ENCODE measurements at places on chromosomes 2 and 18.

GRCh38 chr2:178718988-178719387, 88.2 kb downstream of the TTN start:
- no peak for DNase-seq

- no peak for DNase-seq
Measured at GRCh38 chr2:147425437-147426029, 419.3 kb upstream of the ACVR2A start.

- DNase-seq: peak; percentile 64
Measured at GRCh38 chr2:101113441-101114267, 37.5 kb downstream of the TBC1D8 start.

GRCh38 chr2:74741629-74742028, 87.6 kb downstream of the SEMA4F start:
- no peak for DNase-seq

DNA sequence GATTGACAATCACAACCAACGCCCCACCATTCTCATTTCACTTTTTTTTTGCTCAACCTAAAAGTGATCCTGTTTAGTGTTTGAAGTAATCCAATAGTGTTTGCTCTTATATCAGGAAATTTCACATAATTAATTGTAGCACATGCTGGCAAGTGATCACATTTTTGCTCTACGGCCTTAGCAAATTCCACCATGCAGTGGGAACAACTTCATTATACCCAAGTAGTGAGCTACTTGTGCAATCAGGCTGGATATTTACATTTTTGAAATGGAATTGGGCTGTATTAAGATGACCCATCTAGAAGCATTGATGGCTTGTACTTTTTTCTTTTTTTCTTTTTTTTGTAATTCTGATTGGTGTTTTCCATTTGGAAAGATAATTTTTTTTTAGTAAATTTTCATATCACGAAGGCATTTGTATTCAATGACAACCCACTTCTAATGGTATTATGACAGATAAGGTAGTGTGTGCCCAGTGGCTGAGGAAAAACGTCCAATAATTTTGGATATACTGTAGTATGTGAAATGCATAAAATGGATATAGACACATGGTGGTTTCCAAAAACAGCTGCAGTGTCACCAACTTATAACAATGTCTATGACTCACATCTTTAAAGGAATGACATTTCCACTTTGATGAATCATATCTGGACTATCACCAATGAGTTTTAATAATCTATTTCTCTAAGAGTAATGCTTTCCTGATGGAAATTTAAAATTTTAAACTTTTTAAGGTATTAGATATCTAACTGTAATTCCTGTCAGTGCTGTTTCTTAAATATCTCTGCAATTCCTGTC, 130.6 kb downstream of the COL6A3 start:
- DNase-seq: no peak

- DNase-seq: no peak
Measured at GRCh38 chr2:102581911-102582310, 37.4 kb upstream of the SLC9A2 start.

DNA sequence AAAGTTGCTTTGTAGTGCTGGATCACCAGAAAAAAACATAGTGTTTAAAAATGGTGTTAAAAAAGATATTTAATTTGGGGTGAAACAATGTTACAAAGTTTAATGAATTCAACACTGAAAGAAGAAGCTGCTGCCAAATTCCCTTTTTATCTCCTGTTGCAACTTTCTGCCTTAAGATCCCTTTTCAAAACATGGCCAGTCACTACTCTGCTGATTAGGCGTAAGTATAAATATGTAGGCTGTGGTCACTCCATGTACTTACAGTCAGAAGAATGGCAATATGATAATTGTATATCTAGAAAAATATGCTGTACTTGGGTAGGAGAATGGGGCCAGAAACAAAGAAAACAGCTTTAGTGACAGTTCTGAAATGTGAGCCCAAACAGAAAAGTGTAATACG, 123.5 kb upstream of the ZBTB14 start:
- no peak for DNase-seq

- no peak for DNase-seq
Measured at GRCh38 chr2:37500031-37500430, 155.6 kb downstream of the QPCT start.

- no peak for DNase-seq
Measured at GRCh38 chr2:24858996-24859395, 61.0 kb downstream of the ADCY3 start.

- no peak for DNase-seq
Measured at GRCh38 chr2:8918412-8918811, 81.0 kb upstream of the KIDINS220 start.

- peak; percentile 33 for DNase-seq
Measured at GRCh38 chr2:50529600-50530218, 502.2 kb downstream of the NRXN1 start.

Data from brain microvascular endothelial cell (primary cell).